Activated naive CD4-positive, alpha-beta T cell treated with anti-CD3 and anti-CD28 coated beads, Interleukin-2, amount 50 U/mL, for 72 hours (primary cell): ENCODE measurements at places on chromosomes 7 and 10. TPM values are rescaled to one million over a fixed set of nuclear protein-coding genes. Genes with fewer than 3 reads are reported as not detected.

The AP1S1 gene
- 26.3 TPM for total RNA-seq

The OAT gene
- total RNA-seq, result 39.3 TPM

The OR2A7 gene
- 1.6 TPM for total RNA-seq

The MMD2 gene
- total RNA-seq, result not detected

The SPDYE3 gene
- not detected for total RNA-seq

The TMEM236 gene
- total RNA-seq, result 0.18 TPM

The CYREN gene
- 28.2 TPM for total RNA-seq

The SSC4D gene
- total RNA-seq, result 0.61 TPM

The RADIL gene
- total RNA-seq, result 0.18 TPM

DNA sequence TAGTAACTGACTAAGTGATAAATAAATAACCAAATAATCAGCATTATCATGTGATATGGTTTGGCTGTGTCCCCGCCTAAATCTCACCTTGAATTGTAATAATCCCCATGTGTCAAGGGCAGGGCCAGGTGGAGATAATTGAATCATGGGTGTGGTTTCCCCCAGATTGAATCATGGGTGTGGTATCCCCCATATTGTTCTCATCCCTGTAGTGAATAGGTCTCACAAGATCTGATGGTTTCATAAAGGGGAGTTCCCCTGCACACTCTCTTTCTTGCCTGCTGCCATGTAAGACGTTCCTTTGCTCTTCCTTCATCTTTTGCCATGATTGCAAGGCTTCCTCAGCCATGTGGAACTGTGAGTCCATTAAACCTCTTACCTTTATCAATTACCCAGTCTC is 72.1 kb upstream of the NRP1 start:
- no peak for DNase-seq

DNA sequence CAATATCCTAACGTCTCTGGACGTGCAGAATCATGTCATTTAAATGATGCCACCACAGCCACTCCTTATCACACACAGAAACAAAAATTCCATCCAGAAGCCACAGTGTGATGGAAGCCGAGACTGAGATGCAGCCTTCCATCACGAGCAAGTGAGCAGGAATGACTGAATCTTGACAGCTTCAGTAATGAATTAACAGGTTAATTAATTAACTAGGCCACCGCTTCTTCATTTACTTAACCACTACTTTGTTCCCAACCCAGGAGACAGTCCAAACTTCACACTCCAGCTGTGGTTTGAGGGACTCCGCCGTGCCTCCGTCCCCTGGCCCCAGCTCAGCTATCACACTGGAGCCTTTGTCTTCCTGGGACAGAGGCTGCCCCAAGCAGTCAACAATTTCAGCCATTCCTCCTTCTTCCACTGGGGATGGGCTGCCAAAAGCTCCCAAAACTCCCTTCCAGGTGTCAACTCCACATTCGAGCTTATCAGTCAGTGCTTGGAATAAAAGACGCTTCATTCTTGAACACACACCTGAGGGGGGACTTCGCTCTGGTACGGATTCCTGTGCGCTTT is 65.9 kb downstream of the FGFR2 start:
- DNase-seq, result no peak

DNA sequence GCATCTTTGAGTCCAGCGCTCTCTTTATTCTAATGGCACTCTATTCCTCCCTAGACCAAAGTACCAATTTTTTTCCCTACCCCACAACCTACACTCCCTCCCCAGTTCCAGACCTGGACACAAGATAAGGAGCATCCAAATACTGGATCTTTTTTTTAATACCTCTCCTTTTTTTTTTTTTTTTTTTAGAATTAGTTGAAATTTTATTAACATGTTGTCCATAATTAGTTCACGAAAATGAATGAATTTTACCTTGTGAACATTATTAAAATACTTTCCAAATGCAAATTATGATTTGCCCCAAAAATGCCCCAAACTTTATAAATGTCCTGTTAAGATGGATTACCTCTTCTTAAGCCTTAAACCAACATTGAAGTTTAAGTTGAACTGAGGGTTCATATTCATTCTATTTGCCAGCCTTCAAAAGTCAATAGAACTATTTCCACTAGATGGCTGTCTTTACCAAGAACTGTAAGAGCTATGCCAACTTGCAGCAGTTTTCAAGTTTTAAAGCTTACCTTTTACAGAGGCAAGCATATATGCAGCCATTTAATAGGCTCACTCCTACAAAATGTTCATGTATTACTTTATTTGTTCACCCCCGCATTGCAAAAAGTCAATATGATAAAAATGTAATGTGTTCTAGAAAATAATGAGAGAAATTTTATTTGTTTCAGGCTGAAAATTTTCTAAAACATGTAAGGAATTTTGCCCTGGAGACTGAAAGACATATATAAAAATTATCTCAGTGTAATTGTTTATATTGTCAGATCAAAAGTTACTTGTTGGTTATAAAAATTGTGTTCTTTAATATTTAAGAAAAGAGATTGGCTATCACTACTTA is 39.7 kb upstream of the TNKS2 start:
- no peak for DNase-seq

- no peak for DNase-seq
These were observed 81.9 kb downstream of the DNMBP start for GRCh38 chr10:99927721-99928280.

DNA sequence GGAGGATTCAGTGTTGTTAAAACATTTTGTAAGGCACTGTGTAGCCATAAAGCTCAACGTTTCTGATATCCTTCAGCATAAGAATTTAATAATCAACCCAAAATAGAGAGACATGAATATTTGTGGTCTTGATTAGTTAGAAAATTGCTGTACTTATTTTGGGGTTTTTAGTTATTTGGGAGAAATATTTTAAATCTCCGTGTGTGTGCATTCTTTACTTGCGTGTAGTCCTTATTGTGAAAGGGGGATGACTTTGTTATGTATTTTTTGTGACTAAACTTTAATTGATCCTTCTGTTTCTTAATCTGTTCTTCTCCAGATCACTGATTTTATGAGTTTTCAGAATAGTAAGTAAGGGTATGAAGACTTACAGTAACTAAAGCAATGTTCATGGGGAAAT is 81.2 kb downstream of the ZNRF2 start:
- DNase-seq, result no peak

GRCh38 chr10:30893208-30893607 is 138.5 kb downstream of the ZNF438 start:
- DNase-seq, result no peak

DNA sequence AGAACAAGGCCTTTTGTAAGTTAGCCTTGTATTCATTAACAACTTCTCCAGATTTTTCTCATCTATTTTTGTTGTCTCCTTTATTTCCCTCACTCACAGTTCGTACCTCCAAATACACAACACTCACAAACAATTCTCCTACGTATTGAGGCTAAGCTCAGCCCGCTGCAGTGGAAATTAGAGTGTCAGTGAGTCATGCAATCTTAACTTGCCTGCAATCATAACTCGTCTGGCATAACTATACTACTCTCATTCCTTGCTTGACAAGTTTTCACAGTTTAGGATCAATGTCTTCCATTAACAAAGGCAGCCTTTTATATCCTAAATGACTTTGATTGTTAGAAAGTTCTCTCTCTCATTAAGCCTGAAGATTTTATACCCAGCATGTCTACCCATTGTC is 23.8 kb downstream of the TMEM196 start:
- no peak for DNase-seq

DNA sequence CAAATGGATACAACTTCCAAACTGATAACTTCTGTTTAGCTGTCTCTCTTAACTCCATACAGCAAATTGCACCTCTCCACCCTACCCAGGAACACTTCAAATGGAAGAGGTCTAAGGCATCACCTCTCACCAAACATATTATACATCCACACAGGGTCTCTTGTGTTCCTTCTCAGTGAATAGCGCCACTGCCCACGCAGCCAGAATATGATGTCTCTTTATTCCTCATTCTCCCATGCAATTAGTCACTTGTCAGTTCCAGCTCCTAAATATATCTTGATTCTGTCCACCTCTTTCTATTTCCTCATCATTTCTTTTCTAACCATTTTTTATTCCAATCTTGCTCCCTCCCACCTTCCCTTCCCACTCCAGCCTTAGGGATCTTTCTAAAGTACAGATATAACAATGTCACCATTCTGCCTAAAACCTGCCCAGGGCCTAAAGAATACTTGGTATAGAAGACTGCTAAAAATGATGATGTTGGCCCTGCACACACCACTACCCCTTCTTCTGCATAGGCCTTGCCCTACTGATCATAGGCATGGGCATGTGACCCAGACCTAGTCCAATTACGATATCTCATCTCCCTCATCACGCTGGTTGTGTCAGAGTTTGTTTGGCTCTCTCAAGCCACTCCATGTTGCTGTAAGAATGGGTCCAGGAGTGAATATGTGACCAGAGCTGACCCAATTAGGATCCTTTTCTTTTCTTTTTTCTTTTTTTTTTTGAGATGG is 5.7 kb upstream of the TSPAN14 start:
- no peak for DNase-seq

- no peak for DNase-seq
These were observed 103.7 kb upstream of the TMEM106B start for GRCh38 chr7:12107381-12107780.

DNA sequence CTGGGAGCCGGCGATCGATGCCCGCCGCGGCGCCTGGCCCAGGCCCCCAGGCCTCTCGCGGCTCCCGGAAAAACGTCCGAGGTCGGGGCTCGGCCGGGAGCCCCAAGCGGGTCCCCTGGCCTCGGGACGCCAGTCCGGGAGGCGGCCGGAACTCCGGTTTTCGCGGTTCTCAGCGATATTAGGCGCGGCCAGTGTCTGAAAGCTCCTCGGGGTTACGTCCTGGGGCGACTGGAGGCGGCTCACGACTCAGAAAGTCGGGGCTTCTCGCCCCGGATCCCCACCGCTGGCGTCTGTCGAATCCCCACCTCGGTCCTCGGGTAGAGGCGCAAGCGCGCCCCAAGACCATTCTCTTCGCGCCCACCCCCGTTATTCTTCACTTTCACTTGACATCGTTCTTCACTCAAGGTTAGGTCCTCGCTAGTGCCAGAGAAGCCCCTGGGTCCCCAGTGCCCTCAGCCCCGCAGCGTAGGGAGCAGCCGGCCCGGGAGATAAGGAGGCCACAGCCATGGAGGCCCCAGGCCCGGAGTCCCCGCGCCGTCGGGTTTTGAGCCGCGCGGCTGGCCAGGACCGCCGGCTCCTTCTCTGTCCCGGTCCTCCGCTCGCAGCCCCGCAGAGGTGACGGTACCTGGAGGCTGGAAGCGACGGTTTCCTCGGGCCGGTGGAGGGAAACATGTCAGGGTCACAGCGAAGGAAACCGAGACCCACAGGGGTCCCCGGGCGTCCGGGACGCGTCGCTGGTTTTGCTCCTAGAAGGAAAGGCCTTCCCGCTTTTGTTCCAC is 35.2 kb upstream of the EBLN1 start:
- DNase-seq, result peak; percentile 67

- no peak for DNase-seq
These were observed 132.6 kb downstream of the ELMO1 start for GRCh38 chr7:37315772-37316715.

- no peak for DNase-seq
These were observed 215.5 kb downstream of the THSD7A start for GRCh38 chr7:11616466-11616865.

DNA sequence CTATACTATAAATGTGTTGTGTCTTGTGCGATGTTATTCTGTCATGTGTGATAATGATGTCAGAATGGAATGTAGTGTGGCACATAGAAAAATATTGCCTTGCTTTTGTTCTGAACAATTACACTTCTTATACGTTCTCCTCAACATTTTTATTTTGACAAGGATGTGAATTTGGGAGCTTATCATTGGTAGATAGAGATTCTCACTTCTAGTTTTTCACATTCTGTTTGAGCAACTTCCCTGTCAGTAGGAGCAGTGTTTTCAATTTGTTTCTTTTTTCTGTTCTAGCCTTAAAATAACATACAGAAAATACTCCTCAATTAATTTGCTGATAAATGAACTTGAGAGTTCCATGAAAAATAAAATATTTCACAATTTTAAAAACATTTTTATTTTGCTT is 17.6 kb downstream of the SUN3 start:
- no peak for DNase-seq
